Common myeloid progenitor, CD34-positive (primary cell): ENCODE measurements at places on chromosomes 12 and 14.

GRCh38 chr14:103259801-103260628 lies 74.0 kb upstream of the EIF5 start:
- DNase-seq: no peak

GRCh38 chr12:42789808-42790760 lies 200.5 kb upstream of the PRICKLE1 start:
- no peak for DNase-seq

GRCh38 chr14:103949131-103949790 lies 6.9 kb upstream of the RD3L start:
- DNase-seq: no peak

DNA sequence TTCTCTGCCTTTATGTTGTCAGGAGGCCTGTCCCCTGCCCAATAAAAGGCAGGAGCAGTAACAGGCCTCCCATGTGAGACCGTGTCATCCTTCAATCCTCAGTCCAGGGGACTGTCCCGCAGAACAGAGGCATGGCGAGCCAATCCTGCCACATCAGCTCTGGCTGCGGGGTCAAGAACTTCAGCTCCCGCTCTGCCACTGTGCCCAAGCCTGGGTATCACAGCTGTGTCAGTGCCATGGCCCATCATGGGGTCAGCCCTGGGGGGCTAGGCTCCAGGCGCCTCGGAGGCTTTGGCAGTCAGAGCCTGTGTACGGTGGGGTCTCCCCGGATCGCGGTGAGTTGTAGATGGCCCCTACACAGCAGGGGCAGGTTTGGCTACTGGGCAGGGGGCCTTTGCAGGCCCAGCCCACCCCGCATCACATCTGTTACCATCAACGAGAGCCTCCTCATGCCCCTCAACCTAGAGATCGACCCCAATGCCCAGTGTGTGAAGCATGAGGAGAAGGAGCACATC lies 19.9 kb upstream of the KRT83 start:
- no peak for DNase-seq

GRCh38 chr12:78703820-78704525 lies 160.6 kb upstream of the SYT1 start:
- no peak for DNase-seq

DNA sequence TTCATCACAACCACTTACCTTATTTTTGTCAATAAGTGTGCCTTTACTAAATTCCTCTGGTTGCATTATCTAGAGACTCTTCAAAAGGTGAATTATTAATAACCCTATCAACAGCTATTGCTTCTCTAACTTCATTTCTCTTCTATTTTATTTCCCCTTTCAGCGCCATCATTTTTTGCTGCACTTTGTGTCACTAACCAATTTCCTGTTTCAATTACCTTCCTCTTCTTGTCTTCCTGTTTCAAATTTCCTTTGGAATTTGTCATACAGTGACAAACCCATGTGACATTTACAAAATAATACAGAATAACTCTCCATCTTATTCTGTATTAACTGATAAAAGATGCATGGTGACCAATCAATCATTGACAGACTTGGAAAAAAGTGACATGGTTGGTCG lies 12.2 kb upstream of the CLEC2A start:
- DNase-seq: peak; percentile 18

GRCh38 chr12:41795051-41795600 lies 349.5 kb downstream of the GXYLT1 start:
- no peak for DNase-seq

DNA sequence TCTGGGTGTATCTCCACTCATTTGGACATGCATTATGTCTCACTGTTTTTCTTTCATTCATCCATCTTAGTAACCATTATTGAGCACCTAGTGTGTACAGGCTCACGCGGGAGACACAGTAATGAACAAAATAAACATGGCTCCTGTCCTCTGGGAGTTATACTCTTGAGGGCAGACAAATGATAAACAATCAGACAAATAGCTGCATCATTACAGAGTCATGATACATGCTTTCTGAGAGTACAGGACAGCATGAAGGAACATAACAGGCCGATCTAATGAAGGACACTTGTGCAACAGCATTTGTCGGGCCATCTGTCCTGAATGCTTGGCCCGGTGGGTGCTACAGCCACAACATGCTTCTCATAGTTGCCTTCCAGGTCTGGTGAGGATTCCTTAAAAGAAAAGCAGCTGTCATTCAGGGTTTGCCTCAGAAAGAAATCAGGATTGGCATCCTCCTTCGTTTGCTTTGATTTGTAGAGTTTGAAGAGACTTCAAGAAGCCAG lies 77.2 kb upstream of the EGLN3 start:
- DNase-seq: no peak

DNA sequence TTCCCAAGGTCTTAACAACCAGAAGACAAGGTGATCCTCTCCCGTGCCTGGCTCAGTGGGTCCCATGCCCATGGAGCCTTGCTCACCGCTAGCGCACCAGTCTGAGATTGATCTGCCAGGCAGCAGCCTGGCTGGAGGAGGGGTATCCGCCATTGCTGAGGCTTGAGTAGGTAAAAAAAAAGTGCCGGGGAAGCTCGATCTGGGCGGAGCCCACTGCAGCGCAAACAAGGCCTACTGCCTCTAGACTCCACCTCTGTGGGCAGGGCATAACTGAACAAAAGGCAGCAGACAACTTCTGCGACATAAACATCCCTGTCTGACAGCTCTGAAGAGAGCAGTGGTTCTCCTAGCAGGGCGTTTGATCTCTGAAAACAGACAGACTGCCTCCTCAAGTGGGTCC lies 104.0 kb downstream of the C14orf39 start:
- no peak for DNase-seq

- DNase-seq: no peak
Measured at GRCh38 chr12:53128780-53129569, 25.7 kb downstream of the SOAT2 start.

GRCh38 chr12:103994235-103994634 lies 28.6 kb downstream of the TDG start:
- no peak for DNase-seq

- DNase-seq: no peak
Measured at GRCh38 chr14:69331206-69331605, 66.9 kb downstream of the ERH start.

GRCh38 chr12:44088647-44089046 lies 252.8 kb downstream of the TMEM117 start:
- DNase-seq: no peak

- DNase-seq: no peak
Measured at GRCh38 chr12:76784600-76785051, 20.7 kb downstream of the ZDHHC17 start.

DNA sequence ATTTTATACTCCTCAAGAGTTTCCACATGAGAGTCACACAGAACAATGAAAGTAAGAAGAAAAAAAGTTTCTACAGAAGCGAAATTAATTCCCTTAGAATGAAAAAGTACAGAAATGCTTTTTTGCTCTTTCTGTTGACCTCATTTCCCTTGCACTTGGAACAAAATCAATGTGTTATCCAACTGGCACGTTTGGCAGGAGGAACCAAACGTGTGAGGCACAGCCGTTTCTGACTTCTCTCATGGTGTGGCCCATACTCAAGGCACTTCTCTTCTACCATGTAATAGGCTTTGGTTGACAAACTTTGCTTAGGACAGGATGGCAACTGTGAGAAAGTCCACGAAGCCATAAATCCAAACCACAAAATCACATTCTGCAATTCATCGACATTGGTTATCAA lies 297.0 kb downstream of the FUT8 start:
- DNase-seq: no peak

DNA sequence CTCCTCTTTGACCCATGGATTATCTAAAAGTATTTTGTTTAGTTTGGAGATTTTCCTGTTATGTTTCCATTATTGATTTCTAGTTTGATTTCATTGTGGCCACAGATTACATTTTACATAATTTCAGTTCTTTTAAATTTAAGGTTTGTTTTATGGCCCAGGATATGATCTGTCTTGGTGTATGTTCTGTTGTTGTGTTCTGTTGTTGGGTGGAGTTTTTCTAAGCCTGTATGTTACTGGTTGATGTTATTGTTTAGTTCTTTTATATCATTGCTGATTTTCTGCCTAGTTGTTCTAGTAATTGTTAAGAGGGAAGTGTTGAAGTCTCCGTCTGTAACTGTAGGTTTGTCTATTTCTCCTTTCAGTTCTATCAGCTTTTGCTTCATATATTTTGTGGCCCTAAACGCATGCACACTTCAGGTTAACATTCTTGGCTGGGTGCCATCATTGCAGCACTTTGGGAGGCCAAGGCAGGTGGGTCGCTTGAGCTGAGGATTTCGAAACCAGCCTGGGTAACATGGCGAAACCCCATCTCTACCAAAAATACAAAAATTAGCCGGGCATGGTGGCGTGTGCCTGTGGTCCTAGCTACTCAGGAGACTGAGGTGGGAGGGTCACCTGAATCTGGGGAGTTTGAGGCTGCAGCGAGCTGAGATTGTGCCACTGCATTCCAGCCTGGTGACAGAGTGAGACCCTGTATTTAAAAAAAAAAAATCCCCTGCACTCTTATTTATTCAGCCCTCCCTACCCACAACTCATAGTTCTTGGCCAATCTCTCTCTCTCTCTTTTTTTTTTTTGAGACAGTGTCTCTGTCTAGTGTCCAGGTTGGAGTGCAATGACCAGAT lies 28.1 kb upstream of the CFL2 start:
- DNase-seq: no peak

GRCh38 chr14:74910556-74910955 lies 12.5 kb downstream of the RPS6KL1 start:
- no peak for DNase-seq

DNA sequence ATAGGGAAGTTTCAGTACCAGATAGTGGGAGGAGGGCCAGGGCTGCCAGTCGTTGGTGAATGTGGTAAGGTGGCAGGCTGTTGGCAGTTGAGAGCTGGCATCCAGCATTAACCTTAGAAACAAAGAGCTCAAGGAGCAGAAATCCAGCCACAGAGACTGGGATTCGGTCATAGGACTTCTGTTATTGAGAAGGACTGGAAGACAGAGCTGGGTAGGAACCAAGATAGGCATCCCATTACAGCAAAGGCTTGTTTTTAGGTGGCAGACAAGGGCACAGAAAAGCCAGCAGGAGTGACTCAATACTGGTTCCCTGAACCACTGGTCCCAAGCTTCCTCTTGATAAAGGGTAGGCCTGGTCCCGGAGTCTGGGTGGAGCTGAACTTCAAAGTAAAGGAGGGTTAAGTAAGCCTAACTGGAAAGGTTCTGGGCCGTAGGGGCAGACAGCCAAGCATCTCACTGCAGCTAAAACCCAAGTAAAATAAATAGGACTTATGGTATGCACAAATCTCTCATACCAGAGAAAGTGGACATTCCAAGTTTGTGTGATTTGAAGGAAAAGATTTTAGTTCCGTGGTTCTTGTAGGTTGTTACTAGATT lies 147.9 kb downstream of the ETV6 start:
- no peak for DNase-seq

DNA sequence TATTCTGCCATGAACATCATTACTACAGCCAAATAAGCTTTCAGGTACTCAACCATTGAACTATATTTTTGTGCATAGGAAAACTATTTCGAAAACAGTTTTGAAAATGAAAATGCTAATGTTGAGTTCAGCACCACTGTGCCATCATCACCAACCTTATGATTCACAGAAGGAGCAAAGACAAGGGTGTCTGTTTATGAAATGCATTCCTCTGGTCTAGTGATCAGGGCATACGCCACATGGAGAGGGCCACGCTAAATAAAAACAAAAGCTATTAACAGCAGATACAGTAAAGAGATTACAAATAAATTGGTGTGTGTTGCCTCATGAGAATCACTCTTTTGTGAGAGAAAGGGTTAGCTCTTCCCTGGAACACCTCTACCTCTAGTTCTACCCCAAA lies 43.2 kb upstream of the BMAL2 start:
- no peak for DNase-seq

- DNase-seq: no peak
Measured at GRCh38 chr12:15684896-15685658, 104.1 kb downstream of the EPS8 start.

DNA sequence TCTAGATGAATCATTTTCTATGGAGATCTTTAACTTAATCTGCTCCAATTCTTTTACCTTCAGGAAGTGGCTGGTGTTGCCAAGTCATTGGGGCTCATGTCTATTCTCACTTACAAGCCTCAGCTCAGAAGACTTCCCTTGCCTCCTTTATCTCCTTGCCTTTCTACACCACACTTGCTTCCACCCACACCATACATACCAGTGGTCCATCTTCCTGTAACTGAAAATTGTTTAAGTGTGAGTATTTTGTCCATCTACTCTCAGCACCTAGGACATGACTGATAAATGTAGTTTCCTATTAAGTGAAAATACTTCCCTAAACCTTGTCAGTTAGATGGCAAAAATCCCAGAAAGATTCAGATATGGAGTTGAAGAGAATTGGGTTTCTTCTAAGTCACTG lies 199.7 kb upstream of the CPNE8 start:
- no peak for DNase-seq

DNA sequence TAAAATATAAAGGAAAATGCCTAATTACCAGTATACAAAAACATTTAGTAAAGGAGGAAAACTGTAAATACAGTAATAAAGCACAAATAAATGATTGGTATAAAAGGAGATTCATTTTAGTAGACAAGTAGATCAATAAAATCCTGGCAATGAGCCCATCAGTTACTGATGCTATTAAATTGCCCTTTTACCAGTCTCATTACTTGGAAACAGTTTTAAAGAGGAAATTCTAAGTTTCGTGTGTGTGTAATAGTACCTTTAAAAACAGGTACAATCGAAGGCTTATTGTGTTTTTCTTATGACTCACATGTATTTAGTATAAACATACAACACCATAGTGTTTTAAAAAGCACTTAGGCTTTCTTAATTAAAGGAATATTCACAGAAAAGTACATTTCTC lies 46.4 kb upstream of the SYT10 start:
- DNase-seq: no peak

DNA sequence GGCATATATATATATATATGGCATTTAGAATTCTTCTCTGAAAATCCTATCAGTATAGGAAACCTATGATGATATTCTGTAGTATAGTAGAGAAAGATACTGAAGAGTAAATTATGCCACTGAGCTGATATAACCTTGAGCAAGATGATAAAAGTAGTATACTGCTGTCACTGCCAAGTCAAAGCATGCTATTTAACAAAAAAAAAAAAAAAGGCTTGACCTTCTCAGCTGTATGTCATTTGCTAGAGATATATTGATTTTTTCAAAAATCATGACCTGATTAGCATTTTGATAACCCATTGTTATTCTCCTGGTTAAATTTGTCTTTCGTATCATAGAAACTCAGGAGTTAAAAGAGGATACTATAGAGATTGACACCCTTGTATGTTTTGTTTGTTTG lies 299.4 kb downstream of the ADAMTS20 start:
- DNase-seq: no peak
